ENCODE measurements at places on chromosomes 16 and 17.

- no peak for DNase-seq
Measured at GRCh38 chr17:59811209-59811608, 81.5 kb downstream of the TUBD1 start.

DNA sequence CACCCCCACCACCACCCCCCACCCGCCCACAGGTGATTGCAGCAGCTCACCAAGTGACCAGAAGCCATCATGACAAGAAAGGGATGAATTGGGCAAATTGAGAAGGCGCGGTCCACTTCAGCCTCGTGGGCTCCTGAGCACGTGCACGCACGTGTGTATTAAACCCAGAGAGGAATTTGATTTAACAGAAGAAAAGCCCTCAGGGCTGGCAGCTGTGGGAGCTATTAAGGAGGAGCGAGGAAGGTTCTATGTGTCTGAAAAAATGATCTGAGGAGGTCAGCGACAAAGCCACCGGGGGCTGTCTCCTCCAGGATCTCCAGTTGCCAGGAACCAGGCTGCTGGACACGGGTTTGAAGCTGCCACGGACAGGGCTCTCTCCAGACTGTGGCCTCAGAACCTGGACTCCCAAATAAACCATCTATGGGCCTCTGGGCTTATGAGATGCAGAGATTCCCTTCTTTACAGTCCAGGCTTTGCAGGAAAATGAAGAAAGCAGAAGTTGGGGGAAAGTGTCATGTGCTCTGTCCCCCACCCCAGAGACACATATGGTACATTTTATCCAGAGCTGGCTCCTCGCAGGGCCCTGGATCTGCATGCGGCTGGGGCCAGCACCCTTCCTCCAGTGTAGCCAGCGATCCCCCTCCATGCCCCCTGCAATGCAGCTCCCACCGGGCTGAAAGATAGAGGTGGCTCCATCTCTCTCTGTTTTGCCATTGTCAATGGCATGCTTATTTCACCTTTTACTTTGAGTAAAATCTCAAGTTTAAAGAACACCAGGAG is 219.7 kb upstream of the RPL38 start:
- DNase-seq = no peak

GRCh38 chr17:13563866-13564265 is 37.9 kb downstream of the HS3ST3A1 start:
- no peak for DNase-seq

DNA sequence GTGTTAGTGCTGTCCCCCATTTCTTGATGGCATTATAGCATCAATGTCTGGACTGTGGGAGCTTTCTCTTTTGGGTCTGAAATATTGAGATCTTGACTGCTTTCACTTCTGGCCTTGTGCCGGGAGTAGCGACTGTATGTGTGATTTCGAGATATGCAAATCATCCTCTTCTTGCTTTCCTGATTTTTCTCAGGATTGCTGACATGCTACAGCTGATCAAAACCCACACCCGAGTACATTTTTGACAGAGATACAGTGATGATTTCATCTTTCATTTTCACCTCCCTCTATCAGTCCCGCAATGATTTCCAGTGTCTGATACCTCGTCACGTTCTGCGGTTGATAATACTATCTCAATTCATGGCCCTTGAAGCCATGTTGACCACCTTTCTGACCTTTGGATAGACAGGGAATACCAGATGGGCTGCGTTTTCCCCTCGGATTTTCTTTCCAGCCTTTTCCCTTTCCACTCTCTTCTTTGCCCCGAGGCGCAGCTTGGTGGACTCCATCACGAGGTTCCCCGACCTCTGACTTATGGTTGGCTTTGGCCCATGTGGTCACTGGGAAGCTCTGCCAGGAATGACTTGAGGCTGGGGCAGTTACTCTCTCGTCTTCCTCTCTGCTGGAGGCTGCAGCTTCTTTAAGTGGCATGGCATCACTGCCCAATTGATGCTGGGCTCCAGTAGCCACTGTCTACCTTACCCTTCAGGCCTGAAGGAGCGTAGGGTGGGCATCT is 184.4 kb downstream of the SNX29 start:
- DNase-seq = peak; percentile 3

- peak; percentile 64 for DNase-seq
Measured at GRCh38 chr16:30659507-30660423, 1.5 kb downstream of the FBRS start.

All from activated T-cell treated with anti-CD3 and anti-CD28 coated beads, Interleukin-2, amount 50 U/mL, for 72 hours (primary cell).